ENCODE measurements at places on chromosomes 4 and X. TPM values are rescaled to one million over a fixed set of nuclear protein-coding genes. Genes with fewer than 3 reads are reported as not detected.

Gene DRP2
- total RNA-seq, result 0.68 TPM

GRCh38 chr4:80253510-80253909 lies 13.0 kb upstream of the FGF5 start:
- DNase-seq, result no peak

DNA sequence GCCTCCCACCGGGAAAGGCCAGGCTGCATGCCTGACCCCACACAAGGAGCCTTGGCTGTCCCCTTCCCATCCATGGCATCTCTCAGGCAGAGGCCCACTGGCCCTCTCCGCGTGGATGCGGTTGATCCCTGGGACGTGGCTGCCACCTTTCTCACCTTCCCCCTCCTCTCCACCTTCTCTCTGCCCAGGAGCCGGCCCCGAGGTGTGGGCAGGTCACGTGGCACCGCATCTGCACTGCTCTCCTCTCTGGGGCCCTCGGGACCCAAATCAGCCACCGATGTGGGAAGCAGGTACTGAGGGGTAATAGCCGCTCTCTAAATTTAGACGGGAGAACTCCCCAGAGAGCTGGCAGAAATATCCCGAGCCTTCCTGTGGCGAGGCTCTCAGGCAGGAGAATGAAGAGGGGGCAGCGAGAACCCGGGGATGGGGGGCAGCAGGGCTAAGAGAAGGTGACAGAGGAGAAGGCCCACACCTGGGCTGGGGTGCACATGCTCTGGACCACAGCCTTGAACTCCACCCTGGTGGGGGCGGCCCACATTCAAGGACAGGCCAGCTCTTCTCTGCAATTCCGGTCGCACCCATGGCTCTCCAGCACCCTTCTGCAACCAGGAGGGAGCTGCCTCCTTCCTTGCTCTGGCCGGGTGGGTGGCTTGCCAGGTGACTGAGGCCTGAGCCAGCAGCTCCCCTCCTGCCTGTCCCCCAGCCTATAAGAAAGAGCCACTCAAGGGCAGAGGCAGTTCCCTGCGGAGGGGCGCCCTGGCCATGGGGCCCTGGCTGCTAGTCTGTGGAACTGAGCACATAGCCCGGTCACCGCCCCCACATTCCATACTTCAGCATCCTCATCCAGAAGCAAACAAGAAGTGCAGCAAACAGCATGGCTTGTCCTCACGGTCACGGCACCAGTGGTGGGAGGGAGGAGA lies 9.6 kb upstream of the DUSP9 start:
- DNase-seq, result no peak

DNA sequence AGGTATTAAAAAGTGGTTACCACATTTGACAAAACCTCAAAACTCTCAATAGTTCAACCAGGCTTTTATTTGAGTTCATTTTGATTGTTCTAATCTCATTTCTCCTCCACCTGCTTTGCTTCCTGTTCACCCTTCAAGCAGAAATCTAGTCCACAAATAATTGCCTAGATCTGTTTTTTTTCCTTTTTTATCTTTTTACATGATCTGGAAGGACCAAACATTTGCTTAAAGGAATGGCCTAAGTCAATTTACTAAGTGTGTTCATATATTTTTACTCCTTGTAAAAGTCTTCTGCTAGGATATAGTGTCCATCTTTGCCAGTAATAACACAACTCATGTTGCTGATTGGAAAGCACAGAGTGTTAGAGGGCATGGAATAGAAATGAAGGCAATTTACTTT lies 26.2 kb upstream of the VEGFD start:
- no peak for DNase-seq

DNA sequence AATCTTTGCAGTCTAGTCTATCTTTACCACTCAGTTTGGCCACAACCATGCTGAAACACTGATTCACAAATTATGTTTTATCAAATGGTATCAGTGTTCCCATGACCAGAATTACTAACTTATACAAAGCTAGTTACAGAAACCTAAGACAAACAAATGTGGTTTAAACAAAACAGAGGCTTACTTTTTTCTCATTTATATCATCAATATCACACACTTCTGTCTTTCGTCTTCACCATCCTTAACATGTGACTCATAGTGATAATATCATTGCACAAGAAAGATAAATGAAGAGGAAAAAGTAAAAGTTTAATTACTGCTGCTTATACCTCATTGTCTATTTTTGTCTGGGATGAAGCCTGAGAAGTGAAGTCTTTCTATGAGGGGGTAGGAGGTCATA lies 406.6 kb downstream of the PCDH10 start:
- DNase-seq, result no peak

GRCh38 chrX:134544135-134544512 lies 84.2 kb downstream of the HPRT1 start:
- no peak for DNase-seq

GRCh38 chrX:867966-868647 lies 237.5 kb downstream of the SHOX start:
- DNase-seq, result no peak

Data from A673 (cell line).